ENCODE measurements at places on chromosomes 13 and 19.
A peak's percentile ranks its signal among the peaks of the same experiment; 100 is the strongest.

GRCh38 chr13:97308735-97309429 is 86.7 kb downstream of the MBNL2 start:
- DNase-seq: no peak

DNA sequence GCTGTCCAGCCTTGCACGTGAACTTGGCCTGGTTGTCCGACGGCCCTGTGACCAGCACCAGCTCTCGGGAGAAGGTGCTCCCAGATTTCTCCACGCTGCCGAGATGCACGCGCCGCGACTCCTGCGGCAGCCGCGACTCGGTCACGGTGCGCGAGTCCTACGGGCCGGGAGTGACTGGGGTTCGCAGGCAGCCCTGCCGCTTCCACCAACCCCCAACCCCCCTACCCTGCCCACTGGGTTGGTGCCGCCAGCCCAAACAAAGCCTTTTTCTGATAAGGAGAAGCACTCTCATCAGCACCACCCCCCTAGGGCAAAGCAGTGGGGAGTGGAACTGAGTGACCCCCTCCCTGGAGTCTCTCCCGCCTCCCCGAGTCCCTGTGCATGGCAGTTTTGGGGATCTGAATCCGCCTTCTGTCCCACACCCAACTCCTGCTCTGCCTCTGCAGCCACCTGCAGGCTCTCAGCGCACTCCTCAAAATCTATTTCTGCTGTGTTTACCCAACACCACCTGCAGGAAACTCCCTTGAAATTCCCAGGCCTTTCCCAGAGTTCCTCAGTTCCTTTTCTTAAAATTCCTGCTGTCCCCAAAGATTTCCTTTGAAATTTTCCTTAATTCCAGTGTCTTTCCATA is 6.2 kb downstream of the NPHS1 start:
- DNase-seq: no peak

- no peak for DNase-seq
Observed at GRCh38 chr13:46630431-46631178, 77.6 kb downstream of the LRCH1 start.

GRCh38 chr19:33060586-33060985 is 4.1 kb downstream of the RHPN2 start:
- DNase-seq: no peak

DNA sequence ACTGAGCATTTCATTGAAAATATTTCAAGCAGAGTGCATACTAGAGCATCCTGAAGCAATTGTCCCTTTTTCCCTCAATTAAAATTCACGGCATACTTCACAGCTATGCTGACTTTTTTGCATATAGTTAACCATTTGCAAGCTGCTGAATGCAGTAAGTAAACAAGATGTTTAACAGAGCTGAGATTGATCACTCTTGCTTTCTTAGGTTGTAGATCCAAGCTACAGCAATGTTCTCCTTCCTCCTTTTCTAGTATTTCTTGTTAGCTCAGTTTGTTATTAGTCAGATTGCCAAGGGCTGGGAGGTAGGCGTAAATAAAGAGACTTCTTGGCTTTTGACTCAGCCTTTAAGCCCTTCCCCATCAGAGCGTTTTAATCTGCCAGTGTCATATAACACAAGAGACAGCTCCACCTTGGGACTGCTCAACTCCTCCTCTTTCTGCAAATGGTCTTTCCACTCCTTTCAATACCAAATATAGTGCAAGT is at the start of gene SLITRK6:
Gene SLITRK6 (minus strand): TSS at position 323 of the 486 bp plus-strand sequence. CDS start 2,911 bp downstream, outside the sequence.
- DNase-seq: no peak

GRCh38 chr13:99005609-99006008 is 27.7 kb upstream of the DOCK9 start:
- no peak for DNase-seq

DNA sequence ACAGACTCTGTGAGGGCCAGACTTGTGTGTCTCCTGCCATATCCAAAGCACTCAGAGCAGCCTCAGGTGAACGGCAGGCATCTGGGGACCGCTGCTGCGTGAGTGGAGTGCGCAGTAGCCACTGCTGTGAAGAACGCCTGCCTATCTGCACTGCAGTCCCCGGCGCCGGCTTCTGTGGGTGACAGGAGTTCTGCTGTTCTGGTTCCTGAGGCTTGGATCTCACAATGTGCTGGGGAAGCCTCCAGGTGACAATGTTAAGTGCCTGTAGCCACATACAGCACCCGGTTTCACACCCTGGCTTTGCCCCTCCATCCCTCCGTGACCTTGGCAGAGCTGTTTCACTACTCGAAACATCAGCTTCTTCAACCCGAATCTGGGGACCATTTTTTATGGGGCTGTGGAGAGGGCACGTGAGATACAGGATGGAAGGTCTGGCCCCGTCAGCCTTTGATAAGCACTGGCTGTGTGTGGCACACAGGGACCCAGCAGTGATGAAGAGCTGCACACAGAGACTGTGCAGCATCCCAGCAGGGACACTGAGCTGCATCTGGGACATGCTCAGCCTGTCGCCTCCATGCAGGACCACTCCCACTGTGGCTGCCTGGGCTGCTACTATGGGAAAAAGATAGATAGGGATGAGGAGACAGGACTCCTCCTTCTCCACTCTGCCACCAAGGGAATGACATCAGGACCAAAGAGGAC is 28.3 kb downstream of the ELAVL1 start:
- no peak for DNase-seq

- DNase-seq: no peak
Observed at GRCh38 chr19:13095934-13096927, 6.4 kb downstream of the LYL1 start.

DNA sequence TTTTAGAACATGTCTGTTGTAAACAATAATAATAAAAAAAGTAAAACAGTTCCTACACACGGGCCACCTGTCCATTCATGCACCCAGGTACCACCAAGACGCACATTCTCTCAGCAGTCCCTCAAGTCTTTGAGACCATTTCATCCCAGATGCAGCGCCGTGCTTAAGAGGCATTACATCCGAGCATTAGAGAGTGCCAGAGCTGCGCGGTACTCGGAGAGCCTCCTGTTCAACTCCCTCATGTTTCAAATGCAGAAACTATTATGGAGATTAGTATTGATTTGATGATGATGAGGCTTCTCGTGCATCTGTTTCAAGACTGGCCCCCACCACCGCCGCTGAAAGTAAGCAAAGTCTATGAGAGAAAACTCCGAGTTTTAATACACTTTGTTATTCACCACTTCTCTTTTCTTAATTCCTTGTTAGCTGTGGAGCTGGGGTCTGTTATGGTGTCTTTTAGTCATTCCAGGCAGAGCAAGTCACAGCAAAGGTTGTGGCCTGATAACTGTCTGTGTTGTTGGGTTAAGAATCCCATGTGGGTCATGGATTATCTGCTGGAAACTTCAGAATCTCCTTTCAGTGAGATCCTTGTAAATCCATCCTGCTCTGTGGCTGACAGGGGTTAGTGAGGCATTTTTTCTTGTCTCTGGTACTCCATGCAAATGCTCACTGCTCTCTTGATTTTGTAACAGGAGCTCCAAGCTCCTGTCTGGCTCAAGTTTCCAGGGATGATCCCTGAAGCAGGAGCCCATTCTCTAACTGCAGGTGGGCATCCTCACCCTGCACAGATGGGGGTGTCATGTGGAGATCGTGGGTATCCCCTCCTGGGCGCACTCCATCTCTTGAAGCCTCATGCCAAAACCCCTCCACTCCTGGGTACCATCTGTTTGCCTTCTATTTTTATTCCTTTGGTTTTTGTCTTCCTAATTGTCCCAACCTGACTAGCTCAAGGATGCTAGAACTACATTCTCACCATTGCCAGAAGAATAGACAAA is 74.9 kb upstream of the MTIF3 start:
- DNase-seq: no peak

- no peak for DNase-seq
Observed at GRCh38 chr13:62137629-62138405, 722.2 kb upstream of the PCDH20 start.

- no peak for DNase-seq
Observed at GRCh38 chr19:5515737-5516136, 52.0 kb downstream of the TINCR start.

GRCh38 chr13:101327871-101328270 is 88.4 kb downstream of the NALCN start:
- no peak for DNase-seq

DNA sequence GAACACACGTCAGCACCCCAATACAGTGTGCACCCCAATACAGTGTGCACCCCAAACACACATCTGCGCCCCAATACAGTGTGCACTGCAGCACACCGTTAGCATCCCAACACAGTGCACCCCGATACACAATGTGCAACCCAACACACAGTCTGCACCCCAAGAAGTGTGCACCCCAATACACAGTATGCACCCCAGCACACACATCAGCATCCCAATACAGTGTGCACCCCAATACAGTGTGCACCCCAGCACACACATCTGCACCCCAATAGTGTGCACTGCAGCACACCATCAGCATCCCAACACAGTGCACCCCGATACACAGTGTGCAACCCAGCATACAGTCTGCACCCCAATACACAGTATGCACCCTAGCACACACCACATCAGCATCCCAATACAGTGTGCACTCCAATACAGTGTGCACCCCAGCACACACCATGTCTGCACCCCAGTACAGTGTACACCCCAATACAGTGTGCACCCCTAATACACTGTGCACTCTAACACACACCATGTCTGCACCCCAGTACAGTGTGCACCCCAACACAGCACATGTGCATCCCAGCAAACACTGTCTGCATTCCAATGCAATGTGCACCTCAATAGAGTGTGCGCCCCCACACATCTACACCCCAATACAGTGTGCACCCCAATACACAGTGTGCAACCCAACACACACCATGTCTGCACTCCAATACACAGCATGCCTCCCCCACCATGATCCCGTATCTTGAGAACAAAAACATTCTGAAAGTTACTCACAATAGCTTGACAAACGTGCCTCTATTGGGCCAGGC is 855 bp upstream of the CARS2 start:
- no peak for DNase-seq

DNA sequence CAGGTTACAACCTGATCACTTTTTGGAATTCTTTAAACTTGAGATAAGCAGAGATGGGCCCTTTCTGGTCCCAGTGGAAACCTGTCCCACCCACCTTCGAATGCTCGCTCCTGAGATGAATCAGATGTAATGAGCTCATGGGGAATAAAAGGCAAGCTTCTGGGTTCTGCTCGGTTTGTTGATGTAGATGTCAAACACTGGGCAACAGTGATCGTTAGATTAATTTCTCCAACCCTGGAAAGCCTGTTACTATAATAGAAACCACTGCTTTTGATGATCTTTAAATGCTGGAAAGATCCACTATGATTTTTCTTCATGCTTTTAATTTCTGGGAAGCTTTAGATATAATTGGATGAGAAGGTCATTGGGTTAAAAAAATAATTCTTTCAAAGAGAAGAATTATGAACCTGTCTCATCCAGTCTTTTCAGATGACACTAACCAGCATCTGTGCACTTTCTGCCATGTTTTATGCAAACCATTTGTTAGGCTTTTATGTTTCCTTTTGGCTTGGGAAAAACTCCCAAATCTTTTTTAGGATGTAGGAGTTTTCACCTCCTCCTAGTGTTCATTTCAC is 49.3 kb downstream of the B3GLCT start:
- DNase-seq: no peak

- no peak for DNase-seq
Observed at GRCh38 chr13:89496478-89496877, 1825.3 kb downstream of the SLITRK5 start.

DNA sequence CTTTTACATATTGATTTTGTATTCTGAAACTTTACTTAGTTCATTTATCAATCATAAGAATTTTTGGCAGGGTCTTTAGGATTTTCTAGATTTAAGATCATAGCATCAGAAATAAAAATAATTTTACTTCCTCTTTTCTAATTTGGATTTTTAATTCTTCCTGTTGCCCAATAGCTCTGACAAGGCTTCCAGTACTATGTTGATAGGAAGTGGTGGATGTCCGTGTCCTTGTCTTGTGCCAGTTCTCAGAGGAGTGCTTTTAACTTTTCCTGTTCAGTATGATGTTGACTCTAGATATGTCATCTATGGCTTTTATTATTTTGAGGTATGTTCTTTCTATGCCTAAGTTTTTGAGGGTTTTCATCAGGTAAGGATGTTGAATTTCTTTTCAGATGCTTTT is 7.7 kb upstream of the KIR2DL4 start:
- DNase-seq: no peak

GRCh38 chr13:105595471-105595870 is 940.0 kb downstream of the EFNB2 start:
- no peak for DNase-seq

DNA sequence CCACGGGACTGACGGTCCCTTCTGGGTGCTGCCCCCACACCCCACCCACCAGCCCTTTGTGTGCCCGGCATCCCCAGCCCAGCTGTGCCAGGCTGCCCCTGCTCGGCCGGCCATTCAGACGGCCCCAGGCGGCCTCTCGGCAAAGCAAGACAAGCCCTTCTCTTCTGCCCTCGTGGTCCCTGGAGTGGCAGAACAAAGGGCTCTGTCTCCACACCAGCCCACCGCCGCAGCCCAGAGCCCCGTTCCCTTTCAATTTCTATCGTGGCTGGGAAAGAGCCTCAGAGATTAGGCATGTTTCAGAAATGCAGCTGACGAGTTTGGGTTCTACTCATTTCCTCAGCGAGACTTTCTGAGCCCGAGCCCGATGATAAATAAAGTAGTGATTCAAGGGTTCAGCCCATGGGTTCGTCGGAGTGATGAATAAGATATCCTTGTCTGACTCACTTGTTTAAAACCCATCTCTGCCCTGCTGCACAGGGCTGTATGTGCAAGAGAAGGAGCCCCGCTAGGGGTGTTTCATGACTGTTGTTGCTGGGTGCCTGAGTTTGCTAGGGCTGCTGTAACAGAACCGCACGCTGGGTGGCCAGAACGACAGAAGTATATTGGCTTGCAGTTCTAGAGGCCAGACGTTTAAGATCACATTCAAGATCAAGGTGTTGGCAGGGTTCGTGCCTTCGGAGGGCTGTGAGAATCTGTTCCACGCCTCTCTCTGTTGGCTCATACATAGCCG is 4.3 kb downstream of the MYO9B start:
- DNase-seq: peak; percentile 85

DNA sequence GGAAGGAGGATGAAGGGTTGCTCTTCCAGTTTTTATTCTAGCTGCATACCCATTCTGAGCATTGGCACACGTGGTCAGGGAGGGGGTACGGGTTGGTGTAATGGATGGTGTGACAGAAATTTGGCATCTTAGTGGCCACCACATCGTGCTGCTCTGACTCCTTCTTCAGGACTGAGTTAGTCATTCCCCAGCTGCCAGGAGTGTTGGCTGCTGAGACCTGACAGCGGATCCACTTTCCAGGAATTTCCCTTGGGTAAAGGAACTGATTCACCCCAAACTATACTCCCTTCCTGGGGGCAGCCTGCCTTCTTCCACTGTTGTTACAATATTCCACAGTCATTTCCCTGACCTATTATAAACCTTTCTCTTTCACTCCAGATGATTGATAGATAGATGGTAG is 595.5 kb upstream of the KLHL1 start:
- no peak for DNase-seq

GRCh38 chr19:16351133-16351809 is 26.6 kb downstream of the KLF2 start:
- DNase-seq: no peak

All from T-helper 1 cell (primary cell).